Fibroblast of the aortic adventitia (primary cell): ENCODE measurements at places on chromosomes 6 and 20. TPM values are rescaled to one million over a fixed set of nuclear protein-coding genes. Genes with fewer than 3 reads are reported as not detected.

DNA sequence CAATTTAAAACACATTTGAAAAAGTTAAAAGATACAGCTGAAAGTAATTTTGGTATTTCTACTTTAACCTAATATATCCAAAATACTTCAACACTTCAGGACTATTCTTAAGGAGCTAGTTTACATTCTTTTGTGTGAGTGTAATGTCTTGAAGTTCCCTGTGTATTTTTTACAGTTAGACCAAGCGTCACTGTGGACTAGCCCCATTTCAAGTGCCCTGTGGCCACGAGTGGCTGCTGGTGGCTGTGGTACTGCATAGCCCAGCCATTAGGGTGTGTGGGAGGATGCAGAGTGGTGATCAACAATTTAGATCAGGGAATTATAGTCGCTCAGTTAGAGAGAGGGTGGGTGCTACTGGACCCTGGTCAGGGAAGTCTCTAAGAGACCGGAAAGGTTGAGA is 869 bp upstream of the CST5 start:
- no peak for DNase-seq

DNA sequence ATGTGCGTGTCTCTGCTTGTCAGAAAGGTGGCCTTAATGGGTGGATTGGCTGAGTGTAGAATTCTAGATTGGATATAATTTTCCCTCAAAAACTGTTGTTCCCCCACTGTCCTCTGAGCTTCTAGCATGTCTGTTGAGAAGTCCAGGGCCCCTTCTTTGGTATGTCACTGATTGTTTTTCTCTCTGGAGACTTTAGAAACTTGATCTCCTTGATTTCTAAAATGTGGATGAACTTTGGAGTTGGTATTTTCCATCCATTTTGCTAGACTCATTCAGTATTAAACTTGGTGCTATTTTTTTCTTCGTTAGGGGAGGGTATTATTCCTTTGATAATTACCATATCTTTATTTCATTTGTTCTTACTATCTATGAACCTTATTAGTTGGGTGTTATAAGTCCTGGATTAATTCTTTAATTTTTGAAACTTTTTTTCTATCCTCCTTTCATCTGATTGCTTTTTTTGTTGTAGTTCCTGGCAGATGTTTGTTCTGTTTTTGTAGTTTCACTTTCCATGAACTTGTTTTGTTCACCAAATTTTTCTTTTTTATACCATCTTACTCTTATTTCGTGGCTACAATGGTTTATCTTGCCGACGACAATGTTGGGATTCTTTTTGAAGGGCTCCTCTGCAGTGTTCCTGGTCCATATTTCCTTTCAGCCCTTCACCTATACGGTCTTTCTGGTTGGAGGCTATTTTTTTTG is 68.4 kb downstream of the ARID1B start:
- no peak for DNase-seq

- DNase-seq, result no peak
Measured at GRCh38 chr20:48047447-48047846, 262.2 kb upstream of the SULF2 start.

GRCh38 chr6:21628160-21628559 is 34.6 kb downstream of the SOX4 start:
- no peak for DNase-seq

DNA sequence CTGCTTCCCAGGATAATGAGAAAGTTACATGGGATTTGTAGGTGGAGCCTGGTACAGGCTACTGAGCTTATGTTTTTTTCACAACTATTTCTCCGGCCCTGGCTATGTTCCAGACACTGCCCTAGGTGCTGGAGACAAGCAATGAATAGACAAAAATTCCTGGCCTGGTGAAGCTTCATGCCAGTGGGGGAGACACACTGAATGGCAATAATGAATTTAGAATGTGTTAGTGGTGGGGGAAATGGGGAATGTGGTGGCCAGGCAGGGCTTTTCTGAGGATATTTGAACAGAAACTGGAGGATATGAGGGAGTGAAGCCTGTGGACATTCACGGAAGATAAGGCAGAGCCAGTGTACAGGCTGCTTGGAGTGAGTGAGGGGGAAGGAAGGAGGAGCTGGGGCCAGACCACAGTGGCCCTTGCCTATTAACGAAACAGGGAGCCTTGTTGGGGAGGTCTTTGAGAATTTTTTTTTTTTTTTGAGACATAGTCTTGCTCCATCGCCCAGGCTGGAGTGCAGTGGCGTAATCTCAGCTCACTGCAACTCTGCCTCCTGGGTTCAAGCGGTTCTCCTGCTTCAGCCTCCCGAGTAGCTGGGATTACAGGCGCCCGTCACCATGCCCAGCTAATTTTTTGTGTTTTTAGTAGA is 6.6 kb downstream of the FOXS1 start:
- DNase-seq, result no peak

GRCh38 chr20:34334654-34335407 is 28.2 kb upstream of the ITCH start:
- DNase-seq, result no peak

- no peak for DNase-seq
Measured at GRCh38 chr6:125022391-125022989, 60.3 kb downstream of the RNF217 start.

- peak; percentile 78 for DNase-seq
Measured at GRCh38 chr6:26309731-26310142, 55.3 kb upstream of the BTN3A2 start.

The XKR7 gene
- total RNA-seq, result not detected in 2 replicates

The PKIB gene
- total RNA-seq, result 0.57 and 3.1 TPM in 2 replicates

The ATP5F1E gene
- total RNA-seq, result 34.4 and 43.6 TPM in 2 replicates

The TTBK1 gene
- not detected in 2 replicates for total RNA-seq

The FANCE gene
- 5.1 and 7.7 TPM in 2 replicates for total RNA-seq
